Stimulated activated CD4-positive, alpha-beta T cell treated with anti-CD3 and anti-CD28 coated beads, Interleukin-4, amount 100 ng/mL, for 24 hours (primary cell): ENCODE measurements at places on chromosomes 4 and X.

- peak; percentile 36 for DNase-seq
Measured at GRCh38 chrX:22060415-22061280, 28.5 kb downstream of the PHEX start.

- DNase-seq, result no peak
Measured at GRCh38 chr4:146401274-146401673, 120.5 kb downstream of the SLC10A7 start.

DNA sequence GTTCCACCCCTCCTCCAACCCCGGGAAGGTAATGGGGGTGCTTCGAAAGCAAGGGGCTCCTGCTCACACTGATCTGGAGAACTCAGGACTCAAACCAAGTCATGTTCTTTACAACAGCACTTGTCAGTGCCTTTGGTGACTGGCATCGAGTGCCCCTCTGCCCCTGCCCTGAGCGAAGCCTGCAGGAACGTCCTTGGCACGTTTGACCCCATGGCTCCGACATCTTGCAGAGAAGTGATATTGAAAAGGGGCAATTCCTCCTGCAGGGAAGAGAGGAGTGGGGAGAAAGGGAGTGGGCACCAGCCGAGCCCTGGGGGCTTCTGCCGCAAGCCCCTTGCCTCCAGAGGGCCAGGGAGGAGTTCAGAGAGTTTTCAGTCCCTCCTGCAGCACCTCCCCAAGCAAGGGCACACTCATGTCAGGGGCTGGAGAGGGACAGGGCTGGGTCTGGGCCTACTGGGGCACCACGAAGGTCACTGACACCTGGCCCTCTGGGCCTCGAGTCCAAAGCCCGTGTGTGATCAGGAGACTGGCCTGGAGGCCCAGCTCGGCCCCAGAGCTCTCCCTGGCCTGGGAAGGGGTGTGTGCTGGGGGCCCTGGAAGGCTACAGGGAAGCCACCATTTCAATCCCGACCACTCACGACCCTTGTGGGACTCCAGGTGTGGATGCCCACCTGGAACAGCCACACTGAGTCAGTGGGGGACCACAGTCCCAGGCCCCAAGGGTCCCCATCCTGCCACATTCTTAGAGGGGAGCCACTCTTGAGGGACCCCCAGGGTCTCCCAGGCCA lies 94.9 kb upstream of the NKX1-1 start:
- DNase-seq, result no peak

GRCh38 chr4:16129336-16129735 lies 45.5 kb upstream of the PROM1 start:
- DNase-seq, result no peak

GRCh38 chr4:134540588-134540987 lies 339.0 kb upstream of the PABPC4L start:
- no peak for DNase-seq

GRCh38 chrX:103329991-103330390 lies at the start of gene TCEAL7:
TSS of gene TCEAL7 (plus strand) at chrX:103330239. CDS start at chrX:103331404, 1,165 bp downstream.
- no peak for DNase-seq

- no peak for DNase-seq
Measured at GRCh38 chrX:1380672-1381233, 11.2 kb downstream of the SLC25A6 start.

GRCh38 chrX:110920991-110921390 lies 125.4 kb upstream of the CHRDL1 start:
- DNase-seq, result no peak

DNA sequence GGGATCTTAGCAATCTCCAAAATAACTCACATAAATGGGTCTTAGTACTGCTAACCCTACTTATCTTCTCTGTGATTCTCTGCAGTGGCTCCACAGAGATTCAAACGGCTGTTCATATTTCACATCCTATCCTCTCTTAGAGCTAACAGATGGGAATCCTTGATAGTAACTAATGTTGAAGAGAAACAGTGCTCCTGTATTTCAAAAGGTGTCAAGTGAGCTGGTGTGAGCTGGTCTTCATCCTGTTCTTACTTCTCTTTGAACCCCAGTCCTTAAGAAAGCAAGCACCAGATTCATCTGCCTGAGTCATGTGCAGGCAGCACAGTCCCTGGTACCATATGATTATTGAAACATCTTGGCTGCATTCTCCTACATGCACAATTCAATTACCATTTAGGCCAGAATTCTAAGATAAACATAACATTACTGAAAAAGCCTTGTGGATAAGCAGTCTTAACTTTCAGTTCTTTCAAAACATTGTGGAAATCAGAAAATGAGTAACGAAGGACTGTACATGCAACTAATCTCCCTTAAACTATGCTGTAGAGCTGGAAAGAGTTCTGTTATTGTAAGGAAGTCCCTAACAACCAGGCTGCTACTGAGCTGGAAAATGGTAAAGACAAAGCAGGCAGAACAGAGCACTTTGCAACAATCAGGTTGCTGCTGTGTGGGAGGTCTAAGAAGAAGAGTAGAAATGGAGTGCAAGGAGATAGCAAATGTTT lies 153.1 kb downstream of the NPNT start:
- DNase-seq, result no peak

DNA sequence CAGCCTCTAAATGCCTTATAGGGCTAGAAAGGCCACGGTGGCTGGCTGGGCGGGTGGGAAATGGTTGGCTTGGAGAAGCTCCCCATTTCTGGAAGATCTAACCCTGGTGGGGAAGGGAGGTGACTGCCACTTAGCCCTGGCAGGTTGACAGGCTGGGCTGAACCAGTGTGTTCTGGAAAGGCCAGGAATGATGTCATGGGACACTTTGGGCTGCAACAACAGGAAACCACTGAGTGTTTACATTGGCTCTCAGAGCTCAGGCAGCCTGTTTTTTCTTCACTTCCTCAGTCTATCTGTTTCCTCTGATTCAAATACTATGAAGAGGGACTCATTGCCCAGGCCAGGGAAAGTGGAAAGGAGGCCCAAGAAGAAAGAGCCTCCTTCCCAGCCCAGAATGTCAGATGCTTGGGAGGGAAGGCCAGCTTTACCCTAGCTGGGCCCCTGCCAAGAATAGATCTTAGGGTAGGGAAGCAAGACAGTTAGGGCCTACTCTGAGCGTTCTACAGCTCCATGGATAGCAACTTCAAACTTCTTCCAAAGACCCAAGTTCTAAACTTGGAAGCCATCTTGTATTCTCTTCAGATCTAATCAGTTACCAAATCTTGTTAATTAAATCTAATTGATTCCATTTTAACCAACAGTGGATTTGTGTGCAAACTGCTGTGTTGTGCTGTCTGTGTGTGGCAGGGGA lies 65.8 kb upstream of the MSN start:
- DNase-seq, result peak; percentile 52

- DNase-seq, result no peak
Measured at GRCh38 chrX:15014281-15014680, 141.1 kb downstream of the MOSPD2 start.

DNA sequence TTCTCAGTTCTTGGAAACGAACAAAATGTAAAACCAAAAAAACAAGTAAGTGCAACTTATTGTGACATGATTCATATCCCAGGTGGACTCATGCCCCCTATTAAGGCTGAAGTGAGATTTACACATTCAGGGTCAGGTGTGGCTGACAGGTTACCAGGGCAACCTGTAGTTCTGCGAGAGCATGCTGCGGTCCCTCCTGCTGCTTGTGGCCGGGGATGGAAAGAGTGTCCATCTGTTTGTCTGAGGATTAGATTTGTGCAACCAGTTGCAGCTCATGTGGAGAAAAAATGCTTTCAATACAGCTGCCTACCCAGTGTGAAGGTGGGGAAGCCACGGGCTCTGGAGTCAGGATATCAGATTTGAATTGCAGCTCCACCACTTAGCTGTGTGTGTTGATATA lies 78.8 kb downstream of the FAM184B start:
- DNase-seq, result no peak

GRCh38 chrX:71652405-71652804 lies 14.9 kb upstream of the LOC101059915 start:
- DNase-seq, result peak; percentile 68

DNA sequence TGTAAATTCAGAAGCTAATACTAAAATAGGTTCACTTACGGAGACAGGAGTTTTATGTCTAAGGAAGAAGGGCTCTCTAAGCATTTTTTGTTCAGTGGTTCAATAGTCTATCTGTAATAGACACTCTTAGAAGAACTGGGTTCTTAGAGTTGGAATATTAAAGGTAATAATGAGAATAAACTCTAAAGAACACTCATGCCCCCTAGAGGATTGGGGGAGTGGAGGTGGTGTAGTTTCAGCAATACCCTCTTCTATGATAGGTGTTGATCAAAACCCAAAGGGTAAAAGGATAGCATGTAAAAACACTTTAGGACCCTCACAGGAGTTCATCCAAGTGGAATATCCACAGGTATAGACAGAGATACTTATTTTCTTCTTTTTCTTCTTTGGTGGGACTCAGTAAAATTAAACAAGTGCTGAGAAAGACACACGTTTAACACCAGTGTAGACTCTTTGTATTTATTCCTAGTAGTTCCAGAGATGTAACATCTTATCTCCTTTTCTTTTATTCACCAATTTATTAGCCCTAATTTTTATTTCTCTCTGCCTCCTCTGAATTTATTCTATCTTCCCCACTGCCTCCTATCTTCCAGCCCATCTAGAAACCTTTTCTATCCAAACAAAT lies 25.7 kb upstream of the MND1 start:
- DNase-seq, result peak; percentile 37

DNA sequence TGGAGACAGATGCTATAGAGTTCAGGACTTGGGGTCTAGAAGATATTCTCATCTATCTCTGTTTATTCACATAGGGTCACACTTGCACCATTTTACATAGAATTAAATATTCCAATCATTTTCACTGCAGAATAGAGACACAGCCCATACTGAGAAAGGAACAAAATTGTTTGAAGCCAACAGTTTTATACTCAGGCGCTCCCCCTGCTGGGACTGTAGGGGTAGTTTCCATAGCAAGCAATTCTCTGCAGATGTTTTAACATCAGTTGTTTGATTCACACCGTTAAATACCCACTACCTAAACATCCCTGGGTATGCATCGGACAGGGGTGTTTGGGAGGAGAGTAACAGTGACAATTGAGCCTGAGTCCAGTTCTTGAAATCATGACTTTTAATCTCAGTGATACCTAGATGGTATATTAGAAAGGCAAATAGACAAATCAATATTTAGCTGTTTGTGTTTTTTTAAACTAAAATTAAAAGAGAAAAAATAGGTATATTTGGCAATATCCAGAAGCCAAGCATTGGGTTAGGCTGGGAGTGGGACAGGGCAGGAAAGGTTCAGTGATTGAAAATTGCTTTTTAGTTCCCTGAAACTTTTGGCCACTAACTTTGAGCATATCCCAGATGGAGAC lies 33.8 kb downstream of the LONRF3 start:
- DNase-seq, result peak; percentile 32

- no peak for DNase-seq
Measured at GRCh38 chr4:78100060-78100459, 42.9 kb downstream of the FRAS1 start.

DNA sequence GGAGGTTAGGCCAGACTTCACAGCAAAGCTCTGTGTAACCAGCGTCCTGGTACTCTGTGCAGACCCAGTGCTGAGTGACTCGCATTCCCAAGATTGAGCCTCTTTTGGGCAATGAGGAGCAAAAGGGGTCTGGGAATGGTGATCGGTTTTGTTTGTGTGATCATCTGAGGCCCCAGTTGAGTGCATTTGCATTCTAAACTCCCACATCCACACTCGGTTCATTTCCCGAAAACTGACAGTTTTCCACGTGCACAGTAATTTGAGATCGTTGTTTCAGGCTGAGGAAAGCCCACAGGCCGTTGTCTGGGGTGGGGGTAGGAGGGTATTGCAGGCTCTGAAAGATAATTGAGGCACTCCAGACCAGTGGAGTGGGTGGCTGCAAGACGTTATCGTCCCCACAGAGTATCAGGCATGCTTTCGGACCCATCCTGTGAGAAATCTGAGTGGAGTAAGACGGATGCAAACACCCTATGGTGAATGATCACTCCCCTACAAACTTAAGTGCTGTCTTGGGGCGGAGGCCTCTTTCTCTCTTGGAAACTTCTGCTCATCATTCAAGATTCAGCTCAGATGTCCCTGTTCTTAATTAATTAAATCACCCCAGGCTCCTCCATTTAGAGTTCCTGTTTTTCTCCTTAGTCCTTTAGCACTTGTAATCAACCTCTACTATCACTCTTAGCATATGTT lies 96.1 kb downstream of the AFF1 start:
- no peak for DNase-seq

DNA sequence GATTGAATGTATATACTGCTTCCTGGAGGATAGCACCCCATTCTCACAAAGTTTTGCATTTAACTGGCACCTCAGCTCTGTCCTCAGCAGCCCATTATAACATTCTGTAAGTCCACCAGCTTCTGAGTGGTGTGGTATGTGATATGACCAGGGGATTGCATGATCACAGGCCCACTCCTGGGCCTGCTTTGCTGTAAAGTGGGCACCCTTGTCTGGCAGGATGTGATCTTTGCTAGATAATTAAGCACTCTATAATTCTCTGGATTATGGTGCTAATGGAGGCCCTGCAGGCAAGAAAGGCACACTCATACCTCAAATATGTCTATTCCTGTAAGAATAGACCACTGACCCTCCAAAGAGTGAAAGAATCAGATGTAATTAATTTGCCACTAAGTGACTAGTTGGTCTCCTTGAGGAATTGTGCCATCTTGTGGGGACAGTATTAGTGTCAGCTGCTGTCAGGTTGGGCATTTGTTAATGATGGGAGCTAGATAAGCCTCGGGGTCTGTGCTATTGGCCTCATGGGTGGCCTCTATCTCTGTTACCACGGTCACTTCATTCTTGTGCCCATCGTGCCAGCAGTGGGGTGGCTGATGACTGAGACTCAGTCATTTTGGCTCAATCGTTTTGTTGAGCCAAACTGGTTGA lies 2.2 kb upstream of the CFI start:
- peak; percentile 9 for DNase-seq

GRCh38 chr4:26594371-26594770 lies 10.5 kb downstream of the TBC1D19 start:
- DNase-seq, result no peak

- no peak for DNase-seq
Measured at GRCh38 chrX:27976284-27976683, 5.0 kb downstream of the DCAF8L1 start.

DNA sequence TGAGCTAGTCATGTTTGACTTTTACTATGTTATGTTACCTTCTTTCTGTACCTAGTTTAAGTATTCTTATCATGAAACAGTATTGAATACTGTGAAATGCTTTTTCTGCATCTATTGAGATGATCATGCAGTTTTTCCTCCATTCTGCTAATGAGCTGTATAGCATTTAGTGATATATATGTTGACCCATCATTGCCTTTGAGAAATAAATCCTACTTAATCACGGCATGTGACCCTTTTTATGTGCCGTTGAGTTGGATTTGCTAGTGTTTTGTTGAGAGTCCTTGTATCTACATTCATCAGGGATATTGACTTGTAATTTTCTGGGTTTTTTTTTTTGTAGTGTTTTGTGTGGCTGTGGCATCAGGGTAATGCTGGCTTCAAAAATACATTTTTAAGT lies 537.7 kb upstream of the AADAT start:
- DNase-seq, result no peak

DNA sequence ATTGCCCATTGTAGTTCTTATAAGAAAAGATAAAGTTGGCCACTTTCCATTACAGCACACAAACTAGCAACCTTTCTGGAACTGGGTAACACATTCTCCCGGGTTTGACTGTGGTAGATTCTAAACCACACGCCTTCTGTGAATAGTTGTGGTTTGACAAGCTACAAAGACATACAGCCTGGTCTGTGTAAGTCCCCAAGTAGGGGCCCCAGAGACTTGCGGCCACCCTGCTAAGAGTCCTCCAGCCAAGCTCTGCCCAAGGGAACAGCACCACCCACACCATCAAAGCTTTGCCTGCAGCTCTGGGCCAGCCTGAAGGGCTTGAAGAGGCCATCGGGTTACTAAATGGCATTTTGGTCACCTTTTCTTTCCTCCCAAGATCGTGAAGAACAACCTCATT lies 203.4 kb downstream of the MAML3 start:
- peak; percentile 16 for DNase-seq
